ENCODE measurements at places on chromosomes 1 and 21.

DNA sequence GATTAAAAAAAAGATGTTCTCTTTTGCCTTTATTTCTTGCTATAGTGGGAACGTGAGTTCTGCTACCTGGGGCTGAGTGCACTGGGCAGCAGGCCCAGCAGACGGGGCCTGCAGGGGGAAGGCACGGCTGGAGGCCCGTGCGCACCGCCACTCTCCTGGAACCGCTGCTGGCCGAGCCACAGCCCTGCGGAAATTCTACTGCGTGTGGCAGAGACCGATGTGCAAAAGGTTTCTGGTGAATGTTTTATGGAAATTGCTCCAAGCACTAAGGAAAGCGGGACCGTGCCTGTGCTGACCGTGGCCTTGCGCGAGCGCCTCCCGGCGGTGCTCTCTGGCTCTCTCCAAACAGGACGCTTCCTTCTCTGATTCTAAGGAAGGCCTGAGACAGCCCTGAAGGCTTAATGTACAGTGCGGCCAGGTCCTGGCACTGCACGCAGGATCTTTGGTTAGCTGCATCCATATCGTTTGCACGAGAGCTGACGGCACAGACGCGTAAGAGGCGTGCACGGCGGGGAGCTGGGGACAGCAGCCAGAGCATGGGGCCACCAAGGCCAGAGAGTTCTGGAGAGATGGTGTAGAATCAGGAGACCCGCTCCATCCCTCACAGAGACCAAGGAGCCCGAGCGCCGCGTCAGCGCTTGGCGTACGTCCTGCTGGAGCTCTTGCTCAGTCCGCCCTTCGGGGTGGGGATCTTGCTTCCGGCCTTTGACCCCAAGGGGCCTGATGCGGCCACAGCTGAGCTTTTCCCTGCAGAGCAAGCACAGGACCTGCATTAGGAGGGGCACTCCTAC lies 18.7 kb upstream of the LRRC47 start:
- DNase-seq = no peak

DNA sequence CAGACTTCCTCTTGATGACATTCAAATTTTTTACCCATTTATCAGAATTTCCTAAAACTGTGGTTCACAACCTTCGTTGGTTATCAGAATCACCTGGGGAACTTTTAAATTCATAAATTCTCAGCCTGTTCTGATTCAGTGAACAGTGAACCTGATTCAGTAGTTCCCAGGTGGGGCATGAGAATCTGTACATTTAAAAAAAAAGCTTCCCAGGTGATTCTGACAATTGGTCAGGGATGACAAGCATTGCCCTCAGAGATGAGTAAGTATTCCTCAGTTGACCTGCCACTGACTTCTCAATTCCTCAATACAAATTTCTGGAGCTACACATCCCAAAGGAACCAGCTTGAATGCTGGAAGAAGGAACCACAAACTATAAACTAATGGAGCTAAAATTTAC lies 23.5 kb upstream of the CR2 start:
- DNase-seq = no peak

DNA sequence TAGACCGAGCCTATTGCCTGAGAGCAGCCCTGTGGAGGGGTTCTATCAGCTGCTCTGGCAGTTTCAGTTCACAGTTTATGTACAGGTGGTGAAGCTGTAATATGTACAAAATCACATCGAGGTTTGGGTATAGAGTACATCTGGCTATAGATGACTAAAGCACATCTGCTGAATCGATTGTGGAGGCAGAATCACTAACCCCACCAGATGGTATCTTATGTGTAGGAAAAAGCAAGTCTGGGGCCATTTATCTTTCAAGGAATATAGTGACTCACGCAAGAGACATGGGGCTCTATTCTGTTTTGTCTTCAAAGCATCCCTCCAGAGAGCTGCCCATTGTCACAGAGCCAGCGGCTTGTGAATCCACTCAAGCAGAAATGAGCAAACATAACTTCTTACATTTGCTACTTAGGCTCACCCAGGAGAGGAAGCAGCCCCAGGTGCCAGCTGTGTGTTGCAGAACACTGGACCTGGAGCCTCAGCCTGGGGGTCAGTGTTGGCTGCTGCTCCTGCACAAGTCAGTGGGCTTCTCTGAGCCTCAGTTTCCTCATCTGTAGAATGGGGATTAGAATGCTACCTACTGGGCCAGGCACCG lies 21.3 kb downstream of the MIIP start:
- no peak for DNase-seq

DNA sequence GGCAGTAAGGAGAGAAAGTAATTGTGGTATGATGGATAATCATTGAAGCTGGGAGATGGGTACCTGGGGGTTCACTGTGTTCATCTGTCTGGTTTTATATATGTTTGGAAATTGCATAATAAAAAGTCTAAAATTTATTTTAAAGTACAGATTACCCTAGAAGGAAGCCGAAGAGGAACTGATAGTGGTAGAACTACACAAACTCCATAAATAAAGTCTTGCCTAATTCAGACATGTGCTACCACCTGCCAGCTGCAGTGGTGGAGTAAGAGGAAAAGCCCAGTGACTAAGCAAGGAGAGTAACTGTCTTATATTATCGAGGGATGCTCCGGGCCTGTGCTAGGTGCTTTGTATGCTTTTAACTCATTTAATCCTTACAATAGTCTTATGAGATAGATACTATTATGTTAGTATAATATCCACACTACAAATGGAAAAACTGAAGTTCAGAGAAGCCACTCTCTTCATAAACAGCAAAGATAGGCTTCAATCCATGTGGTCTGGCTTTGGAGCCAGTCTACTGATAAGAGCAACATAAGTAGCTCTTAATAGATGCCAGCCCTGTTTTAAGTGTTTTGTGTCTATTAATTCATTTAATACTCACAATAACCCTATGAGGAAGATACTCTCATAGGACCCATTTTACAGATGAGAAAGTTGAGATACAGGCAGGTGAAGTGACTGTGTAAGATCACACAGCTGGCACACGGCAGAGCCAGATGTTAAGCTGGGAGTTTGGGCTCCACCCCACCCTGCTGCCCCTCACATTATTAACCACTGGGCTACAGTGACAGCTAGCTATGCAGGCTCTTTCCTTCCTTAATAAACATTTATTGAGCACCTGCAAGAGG lies 56.8 kb upstream of the HNRNPU start:
- DNase-seq = no peak

GRCh38 chr1:109763646-109764415 lies at the start of gene EPS8L3:
TSS of gene EPS8L3 (minus strand) at chr1:109763923. CDS start at chr1:109761749, 2,174 bp downstream.
- DNase-seq = no peak

GRCh38 chr1:212167098-212167497 lies 118.1 kb upstream of the PPP2R5A start:
- no peak for DNase-seq

DNA sequence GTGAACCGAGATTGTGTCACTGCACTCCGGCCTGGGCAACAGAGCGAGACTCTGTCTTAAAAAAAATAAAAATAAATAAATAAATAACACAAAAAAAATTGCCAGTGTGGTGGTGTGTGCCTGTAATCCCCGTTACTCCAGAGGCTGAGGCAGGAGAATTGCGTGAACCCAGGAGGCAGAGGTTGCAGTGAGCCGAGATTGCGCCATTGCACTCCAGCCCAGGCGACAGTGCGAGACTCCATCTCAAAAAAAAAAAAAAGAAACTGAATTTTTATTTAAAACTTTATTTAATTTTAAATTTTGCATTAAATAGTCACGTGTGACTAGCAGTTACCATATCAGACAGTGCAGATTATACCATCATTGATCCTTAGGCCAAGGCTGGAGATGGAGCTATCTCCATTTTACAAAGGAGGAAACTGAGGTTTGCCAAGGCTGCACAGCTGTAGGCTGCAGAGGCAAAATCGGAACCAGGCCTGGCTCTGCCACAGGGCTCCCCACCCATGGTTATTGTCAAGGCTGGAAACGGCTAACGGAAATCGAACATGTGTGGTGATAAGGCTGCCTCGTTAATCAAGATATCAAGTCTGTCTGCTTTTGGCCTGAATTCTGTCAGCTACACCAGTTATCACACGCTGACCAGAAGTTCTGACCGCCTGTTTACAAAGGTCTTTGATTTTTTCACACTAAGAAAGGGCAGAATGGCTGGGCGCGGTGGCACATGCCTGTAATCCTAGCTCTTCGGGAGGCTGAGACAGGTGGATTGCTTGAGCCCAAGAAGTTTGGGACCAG lies 20.5 kb downstream of the HSPG2 start:
- DNase-seq = no peak

- DNase-seq = no peak
Measured at GRCh38 chr1:3037281-3038040, 16.2 kb downstream of the ACTRT2 start.

Data from stimulated activated CD8-positive, alpha-beta memory T cell treated with anti-CD3 and anti-CD28 coated beads, Interleukin-7, amount 100 ng/mL, for 4 hours (primary cell).